NCI-H446 (cell line): ENCODE measurements at places on chromosomes 3 and 15.
A peak's percentile ranks its signal among the peaks of the same experiment; 100 is the strongest.

- no peak for DNase-seq
Observed at GRCh38 chr3:76753599-76753998, 286.3 kb upstream of the ROBO2 start.

- DNase-seq = no peak
Observed at GRCh38 chr3:189587664-189588040, 43.5 kb upstream of the TP63 start.

GRCh38 chr3:50358911-50359759 is at the start of gene TMEM115:
Gene TMEM115 (minus strand): TSS chr3:50359521. CDS start chr3:50359063, 458 bp downstream.
- DNase-seq = peak; percentile 94

- no peak for DNase-seq
Observed at GRCh38 chr15:35439291-35439690, 106.7 kb downstream of the DPH6 start.

DNA sequence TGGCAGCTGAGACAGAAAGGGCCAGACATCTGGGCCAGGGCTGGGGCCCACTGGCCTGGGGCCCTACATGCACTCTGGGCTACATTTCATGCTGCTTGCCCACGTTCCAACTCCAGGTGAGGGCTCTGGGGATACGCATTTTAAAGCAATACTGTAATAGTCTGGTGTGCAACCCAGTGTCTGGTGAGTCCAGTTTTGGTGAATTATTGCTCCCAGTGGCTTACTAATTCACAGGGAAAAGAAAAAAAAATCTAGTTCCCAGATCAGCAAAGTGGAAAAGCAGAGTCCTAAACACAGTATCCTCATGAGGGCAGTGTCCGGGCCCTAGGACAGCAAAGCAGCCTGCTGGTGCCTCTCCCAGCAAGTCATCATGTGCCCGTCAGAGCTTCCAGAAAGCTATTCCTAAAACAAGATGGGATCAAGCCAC is 82.4 kb downstream of the CCNL1 start:
- DNase-seq = no peak

- DNase-seq = no peak
Observed at GRCh38 chr3:39052583-39052982, 767 bp downstream of the WDR48 start.

DNA sequence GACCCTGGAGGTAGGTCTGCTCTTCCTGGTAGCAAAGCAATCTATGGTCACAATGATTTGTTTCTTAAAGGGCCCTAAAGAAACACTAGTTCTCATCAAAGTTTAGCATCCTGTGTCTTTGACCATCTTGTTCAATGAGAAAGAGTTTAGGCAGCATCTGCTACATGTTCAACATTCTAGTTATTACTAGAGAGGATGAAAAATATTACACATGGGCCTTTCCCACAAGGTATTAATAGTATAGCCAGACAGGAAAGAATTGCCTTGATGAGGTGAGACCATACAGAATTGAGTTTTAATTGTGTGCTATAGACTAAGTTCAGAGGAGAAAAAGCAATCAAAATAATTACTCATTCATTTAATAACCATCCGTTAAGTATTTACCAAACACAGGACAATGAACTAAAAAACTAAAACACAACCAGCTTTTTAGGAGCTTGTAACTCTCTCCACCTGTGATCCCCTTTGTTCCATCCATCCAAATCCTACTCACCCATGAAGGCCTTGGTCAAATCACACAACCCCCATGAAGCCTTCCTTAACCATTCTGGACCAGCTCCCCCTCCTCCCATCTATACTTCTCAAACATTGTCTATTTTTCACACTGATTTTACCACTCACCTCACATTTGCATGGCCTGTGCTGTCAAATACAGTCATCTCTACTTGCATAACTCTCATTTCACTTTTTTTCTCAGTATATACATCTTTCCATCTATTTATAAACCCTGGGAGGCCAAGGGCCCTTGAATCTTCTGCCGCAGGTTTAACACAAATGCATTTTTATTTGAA is 122.9 kb downstream of the RORA start:
- no peak for DNase-seq

- DNase-seq = no peak
Observed at GRCh38 chr3:8497582-8497981, 4.0 kb upstream of the LMCD1 start.

- DNase-seq = no peak
Observed at GRCh38 chr3:20378315-20378714, 192.3 kb upstream of the SGO1 start.

GRCh38 chr3:11539677-11540076 is 104.0 kb downstream of the VGLL4 start:
- DNase-seq = no peak

DNA sequence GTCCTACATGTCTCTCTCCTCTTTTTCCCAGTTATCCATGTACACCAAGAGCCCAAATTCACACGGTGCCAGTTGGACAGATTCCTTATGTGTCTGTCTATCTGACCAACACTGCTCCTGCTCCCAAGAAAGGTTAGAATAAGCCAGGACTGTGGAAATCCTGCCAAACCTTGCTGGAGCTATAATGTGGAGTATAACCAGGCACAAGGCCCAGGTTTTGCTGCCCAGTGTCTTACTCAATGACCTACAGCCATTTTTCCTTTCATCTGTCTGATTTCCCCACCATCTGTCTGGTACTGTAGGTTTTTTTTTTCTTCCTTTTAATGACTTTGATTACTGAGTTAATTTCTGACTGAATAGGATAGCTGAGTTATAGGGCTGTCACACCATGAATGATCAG is 26.5 kb upstream of the MINDY4B start:
- DNase-seq = peak; percentile 28

GRCh38 chr3:127914584-127914983 is 448 bp upstream of the KBTBD12 start:
- no peak for DNase-seq

GRCh38 chr3:158859362-158859761 is 57.5 kb downstream of the MFSD1 start:
- DNase-seq = no peak

- DNase-seq = no peak
Observed at GRCh38 chr3:38203690-38204089, 38.4 kb downstream of the OXSR1 start.

DNA sequence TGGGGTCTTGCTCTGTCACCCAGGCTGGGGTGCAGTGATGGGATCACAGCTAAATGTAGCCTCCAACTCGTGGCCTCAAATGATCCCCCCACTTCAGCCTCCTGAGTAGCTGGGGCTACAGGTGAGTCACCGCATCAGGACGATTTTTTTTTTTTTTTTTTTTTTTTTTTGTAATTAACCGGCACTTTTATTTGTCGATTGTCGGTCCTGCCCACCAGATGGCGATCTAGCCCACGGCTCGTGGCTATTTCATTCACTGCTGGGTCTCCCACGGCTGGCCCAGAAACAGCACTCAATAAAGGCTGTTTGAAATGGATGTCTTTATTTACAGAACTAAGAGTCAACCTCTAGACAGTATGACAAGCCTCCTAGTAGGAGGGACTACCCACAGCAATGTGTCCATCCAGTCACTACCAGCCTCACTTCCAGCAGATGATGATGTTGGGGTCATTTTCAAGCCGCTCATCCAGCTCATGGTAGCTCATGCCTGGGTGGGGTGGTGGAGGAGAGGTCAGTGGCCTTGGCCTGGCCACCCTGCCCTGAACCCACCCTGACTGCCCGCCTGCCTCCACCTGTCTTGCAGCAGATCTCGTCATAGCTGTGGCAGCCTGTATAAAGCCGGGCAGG is 1.8 kb upstream of the ZMYND10 start:
- peak; percentile 59 for DNase-seq
